ENCODE measurements at places on chromosomes 16 and 17.
A peak's percentile ranks its signal among the peaks of the same experiment; 100 is the strongest.

DNA sequence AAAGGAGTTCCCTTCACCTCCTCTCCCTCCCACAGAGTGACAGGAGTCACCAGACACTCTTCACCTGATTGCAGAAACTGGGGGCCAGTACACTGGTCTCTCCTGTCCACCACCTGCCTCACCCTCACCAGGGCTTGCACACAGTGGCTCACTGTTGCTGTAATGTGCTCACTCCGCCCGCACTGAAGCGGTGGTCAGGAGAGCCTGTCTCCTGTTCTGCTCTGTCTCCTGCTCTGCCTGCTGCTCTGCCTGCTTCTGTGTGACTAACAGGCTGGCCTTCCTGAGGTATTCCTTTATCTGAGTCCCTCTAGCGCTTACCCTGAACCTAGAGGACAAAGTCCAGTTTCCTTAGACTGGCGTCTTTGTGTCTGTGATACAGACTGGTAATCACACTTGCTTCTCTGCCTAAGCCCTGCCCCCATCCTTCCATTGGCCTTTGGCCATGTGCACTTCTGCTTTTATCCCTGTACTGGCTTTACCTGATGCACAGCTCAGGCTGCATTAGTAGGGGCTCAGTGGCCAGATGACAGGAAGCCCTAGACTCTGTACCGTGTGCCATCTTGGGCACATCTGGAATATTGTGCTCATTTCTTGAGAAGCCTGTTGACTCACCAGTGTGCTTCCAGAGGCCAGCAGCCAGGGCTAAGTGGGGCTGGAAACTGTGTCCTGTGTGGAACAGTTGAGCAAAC, 13.3 kb downstream of the PROCA1 start:
- DNase-seq: no peak

- no peak for DNase-seq
These were observed 3.1 kb upstream of the TLCD2 start for GRCh38 chr17:1713160-1713877.

DNA sequence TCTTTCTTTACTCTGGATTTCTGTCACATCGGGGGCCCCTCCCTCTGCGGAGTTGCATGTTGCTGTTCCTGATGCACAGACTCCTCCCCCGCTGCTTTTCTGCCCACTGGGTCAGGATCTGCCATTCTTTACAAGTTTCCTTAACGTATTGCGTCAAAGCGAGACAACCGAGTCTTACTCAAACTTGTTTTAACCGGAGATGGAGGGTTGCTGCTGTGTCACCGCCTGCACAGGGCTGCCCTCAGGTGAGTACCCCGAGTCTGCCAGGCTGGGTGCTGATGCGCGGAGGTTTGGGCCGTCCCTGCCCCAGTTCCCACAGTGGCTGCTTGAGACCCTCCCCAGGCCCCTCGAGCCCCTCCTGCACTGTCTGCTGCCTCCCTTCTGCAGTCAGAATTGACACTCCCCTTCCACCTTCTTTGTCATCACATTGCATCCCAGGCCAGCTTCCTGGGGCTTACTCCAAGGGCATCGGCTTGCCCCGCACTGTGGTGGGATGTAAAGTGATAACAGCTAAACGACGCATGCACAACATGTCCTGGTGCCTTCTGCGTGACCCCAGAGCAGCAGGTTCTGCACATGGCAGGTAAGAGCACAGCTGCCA, 19.3 kb downstream of the CARHSP1 start:
- DNase-seq: peak; percentile 75

GRCh38 chr17:50573866-50574611, 13.5 kb downstream of the CACNA1G start:
- no peak for DNase-seq

GRCh38 chr17:65509032-65509431, 52.4 kb downstream of the AXIN2 start:
- DNase-seq: no peak
